Body of pancreas (tissue), 4 donors: ENCODE measurements at places on chromosomes 3 and 15.
A peak's percentile ranks its signal among the peaks of the same experiment; 100 is the strongest.

GRCh38 chr15:85742186-85742821 lies 52.4 kb downstream of the KLHL25 start:
- DNase-seq = no peak

DNA sequence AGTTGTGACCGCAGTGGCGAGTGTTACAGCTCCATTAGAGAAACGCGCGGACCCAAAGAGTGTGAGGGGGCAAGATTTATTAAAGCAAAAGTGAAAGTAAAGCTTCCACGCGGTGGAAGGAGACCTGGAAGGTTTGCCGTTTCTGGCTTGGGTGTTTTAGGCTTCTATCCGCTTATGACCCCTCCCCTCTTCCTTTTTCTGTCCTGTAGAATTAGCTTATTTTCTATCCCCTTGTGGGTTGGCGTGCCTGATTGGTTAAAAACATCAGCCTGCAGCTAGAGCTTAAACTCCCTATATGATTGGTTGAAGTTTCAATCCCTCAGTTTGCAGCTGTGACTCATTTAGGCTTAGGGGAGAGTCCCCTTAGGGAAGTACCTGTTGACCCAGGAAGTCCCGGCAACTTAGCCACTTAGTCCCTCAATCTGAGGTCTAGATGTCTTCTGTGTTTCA lies 39.6 kb downstream of the C3orf38 start:
- no peak for DNase-seq

DNA sequence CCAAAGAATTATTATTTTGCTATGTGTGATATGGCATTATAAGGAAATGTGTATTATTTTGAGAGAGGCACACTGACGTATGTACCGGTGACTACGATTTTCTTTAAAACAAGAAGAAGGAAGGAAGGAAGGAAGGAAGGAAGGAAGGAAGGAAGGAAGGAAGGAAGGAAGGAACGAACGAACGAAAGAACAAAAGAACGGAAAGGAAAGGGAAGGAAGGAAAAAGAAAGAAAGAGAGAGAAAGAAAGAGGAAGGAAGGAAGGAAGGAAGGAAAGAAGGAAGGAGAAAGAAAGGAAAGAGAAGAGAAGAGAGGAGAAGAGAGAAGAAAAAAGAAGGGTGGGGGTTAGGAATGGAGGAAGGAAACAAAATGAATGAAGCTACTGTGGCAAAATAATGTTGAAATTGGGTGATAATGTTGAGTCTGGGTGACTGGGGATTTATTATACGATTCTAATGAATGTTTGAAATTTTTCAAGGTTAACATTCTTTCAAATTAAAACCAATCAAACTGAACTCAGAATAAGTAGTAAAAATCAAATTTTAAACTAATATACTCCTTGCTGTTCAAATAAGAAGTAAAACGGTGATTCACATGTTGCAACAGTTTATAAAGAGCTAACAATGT lies 70.3 kb downstream of the PHC3 start:
- no peak for DNase-seq

DNA sequence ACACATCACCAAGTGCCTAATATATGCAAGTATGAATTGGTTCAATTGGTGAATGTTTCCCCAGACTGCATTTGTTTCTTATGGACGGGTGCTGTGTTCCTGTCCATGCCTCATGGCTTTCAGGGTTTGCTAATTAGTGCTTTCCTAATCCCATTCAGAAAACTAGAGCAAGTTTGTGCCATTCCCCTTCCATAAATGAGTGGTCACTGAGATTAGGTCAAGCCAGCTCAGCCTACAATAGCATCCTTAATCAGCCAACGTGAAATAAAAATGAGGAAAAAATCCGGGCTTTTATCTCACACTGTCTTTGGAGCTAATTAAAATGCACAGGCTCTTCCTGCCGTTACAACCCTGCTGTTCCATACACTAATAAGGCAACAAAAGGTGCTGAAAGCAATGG lies 788.8 kb downstream of the ROBO1 start:
- DNase-seq = no peak

DNA sequence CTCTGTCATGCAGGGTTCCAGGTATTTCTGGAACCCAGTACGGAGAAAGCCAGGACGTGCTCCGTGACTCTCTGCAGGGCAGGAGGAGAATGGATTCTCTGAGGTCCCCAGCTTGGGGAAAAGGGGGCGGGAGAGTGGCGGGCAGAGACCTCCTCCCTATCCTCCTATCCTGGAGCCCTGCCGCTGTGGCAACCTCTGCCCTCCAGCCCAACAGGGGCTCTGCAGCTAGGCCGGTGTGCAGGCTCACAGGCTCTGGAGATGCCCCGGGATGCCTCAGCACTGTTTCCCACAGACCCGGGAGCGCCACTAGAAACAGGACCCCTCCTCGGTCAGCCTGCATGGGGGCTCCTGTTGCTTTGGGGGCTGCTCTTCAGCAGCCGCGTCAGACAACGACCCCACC lies 43.1 kb downstream of the NUP210 start:
- no peak for DNase-seq

DNA sequence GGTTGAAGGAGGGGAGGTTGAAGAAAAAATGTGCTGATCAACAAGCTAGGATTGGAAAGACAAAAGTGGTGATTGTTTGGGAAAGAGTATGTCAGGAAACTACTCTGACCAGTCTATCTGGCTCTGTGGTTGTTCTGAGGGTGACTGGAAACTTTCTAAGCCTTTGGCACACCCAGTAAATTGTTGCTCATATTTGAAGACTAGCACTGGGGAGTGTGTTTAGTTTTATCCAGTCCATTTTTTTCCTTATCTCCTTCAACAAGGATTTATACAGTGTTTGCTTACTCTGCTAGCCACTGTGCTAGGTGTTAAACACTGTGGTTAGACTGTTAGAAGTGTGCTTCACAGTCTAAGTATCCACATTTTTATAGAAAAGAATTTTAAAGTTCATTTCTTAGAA lies 28.8 kb downstream of the PPM1L start:
- DNase-seq = peak; percentile 18

- DNase-seq = no peak
Measured at GRCh38 chr15:99476413-99477222, 89.2 kb upstream of the MEF2A start.

- no peak for DNase-seq
Measured at GRCh38 chr15:71777216-71777943, 33.0 kb upstream of the NR2E3 start.

- DNase-seq = no peak
Measured at GRCh38 chr3:126816986-126817777, 113.1 kb downstream of the CHCHD6 start.

GRCh38 chr15:80790236-80790635 lies 11.1 kb downstream of the CEMIP start:
- no peak for DNase-seq

DNA sequence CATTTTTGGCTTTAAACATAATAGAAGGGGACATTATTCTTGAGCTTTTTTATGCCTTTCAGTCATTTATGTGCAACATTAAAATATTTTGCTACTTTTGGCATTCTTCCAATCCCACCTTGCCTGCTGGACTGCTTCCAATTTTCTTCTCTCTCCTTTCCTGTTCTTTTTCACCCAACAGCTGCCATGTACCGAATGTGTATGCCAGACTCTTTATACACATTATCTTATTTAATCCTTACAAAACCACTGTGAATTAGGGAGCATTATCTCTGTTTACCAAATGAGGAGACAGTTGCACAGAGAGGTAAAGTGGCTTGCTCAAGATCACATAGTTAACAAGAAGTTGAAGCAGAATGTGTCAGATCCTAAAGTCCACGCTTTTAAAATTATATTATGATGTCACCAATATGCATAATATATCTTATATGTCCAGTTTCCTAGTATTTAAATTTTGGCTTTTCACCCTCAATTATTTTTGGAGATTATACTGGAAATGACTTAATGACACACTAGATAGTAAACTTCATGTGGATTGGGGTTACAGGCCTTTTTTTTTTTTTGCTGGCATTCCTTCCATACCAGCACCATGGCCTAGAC lies 231.5 kb downstream of the THRB start:
- DNase-seq = no peak

- no peak for DNase-seq
Measured at GRCh38 chr3:169041677-169042171, 621.8 kb downstream of the MECOM start.

DNA sequence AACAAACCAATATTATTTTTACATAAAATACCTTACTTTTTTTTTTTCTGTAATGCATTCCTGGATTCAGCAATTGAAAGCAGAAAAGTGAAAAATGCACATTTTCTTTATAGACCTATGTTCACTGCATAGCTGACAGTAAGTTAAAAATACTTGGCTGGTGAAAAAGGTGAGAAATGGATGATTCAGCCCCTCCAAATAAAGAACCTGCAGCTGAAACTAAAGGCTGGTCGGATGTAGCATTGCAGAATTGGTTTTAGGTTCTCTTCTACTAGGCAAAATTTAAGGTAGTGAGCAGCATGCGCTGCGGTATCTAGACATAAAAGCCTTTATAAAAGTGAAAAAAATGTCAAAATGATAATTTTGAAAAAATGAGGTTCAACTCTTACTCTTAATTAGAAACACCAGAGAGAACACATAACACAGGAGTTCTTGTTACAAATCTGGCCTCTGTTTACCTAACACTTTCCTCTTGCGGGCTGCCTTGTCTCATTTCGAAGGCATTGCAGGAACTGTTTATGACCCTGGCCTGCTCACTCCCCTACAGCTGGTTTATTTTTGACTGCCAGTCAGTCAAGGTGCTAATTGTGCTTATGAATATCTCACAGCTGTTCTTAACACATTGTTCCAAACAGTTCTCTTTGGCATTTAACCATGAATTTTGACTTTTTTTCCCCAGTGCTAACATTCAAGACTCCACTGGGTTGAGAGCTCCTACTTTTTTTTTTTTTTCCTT lies 455.4 kb upstream of the TBL1XR1 start:
- no peak for DNase-seq

DNA sequence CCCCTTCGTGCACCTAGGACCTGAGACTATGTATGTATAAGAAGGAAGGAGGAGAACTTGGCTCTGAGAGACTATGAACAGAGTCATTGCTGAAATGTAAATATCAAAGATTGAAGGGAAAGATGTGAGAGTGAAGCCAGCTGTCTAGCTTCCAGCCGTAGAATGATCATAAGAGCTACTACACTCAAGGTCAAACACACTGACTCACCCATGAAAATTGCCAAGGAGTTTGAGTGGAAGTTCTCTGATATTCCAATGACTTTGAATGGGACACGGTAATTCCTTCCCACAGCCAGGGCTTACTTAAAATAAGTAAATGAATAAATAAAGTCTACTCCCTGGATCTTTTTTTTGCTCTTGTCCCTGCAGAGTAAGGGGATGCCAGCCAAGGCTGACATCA lies 398.9 kb upstream of the TPRG1 start:
- peak; percentile 76 for DNase-seq

GRCh38 chr3:128316481-128316891 lies 150.2 kb downstream of the DNAJB8 start:
- peak; percentile 49 for DNase-seq

DNA sequence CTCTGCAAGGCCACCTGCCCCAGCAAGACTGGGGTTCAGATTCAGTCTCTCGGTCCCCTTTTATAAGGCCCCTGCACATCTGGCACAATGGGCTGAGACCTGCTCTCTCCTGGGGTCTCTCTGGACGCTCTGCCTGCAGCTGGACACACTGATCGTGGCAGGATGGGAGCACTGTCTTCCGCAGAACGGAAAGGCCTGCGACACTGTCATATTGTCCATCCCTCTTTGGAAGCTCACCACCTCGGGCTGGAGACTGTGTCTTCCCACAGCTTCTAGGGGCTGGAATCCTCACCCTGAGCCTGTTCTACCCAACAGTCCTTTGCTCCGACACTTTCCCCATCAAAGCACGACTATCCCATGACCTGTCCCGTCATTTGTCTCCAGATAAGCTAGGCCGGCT lies 11.5 kb upstream of the IGDCC4 start:
- DNase-seq = no peak

GRCh38 chr3:85525264-85525663 lies 566.5 kb downstream of the CADM2 start:
- no peak for DNase-seq

DNA sequence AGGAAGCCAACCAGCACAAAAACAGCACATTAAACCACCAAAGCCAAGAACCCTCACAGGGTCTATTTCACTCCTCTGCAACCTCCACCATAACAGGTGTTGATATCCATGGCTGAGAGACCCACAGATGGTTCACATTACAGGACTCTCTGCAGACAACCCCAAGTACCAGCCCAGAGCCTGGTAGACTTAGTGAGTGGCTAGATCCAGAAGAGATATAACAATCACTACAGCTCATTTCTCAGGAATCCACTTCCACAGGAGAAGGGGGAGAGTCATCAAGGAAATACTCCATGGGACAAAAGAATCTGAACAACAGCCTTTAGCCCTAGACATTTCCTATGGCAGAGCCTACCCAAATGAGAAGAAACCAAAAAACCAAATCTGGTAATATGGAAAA lies 168.1 kb upstream of the CD96 start:
- no peak for DNase-seq

- no peak for DNase-seq
Measured at GRCh38 chr3:120436523-120437050, 14.2 kb downstream of the FSTL1 start.

DNA sequence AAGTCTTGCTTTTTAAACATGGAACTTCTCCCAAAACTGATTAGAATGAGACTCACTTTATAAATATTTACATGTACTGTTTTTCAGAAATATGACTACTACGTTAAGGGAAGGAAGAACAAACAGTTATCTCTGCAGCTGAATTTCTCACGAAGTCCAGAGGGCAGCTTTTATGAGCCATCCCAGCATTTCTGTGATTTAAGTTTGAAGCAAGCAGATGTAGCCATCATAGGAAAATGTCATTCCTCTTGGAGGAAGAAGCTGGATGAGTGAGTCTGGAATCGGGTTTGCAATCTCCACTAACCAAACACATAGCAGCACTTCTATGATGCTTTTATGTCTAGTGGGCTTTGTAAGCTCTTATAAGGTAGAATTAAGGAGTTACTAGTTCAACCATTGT lies 53.7 kb downstream of the SCN11A start:
- DNase-seq = no peak

GRCh38 chr15:32746116-32746857 lies 28.5 kb downstream of the GREM1 start:
- no peak for DNase-seq

- no peak for DNase-seq
Measured at GRCh38 chr3:142670120-142670519, 53.7 kb upstream of the TRPC1 start.

- no peak for DNase-seq
Measured at GRCh38 chr3:150059241-150059640, 88.5 kb upstream of the PFN2 start.

DNA sequence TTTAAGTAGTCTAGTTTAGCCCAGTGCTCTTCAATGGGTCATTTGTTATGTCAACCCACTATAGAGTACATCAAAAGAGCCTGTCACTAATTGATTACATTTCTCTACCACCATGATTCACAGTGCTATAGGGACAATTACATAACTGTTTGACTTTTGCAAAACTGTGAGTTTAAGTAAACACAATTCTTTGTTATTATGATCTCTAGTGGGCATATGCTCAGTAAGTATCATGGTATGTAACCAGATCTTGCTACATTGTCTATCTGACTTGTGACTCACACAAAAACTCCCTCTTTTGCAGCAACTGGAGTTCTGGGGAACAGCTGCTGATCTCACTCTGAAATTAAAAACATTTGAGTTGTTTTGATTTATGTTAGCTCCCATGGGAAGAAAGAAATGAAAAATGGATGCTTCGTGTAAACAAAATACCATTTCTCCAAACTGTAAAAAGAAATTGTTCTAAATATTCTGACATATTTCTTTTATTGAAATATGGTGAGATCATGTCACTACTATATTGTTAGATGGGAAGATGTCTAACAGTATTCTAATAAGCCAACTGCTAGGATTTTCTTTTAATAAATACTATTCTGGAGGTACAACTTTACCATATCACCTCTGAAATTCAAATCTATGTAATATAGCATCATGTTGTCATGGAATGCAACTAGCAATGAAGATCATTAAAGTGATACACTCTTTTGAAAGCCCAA lies 470.4 kb downstream of the ROBO1 start:
- DNase-seq = no peak

- DNase-seq = no peak
Measured at GRCh38 chr15:68330901-68331300, 53.4 kb downstream of the FEM1B start.
